IMR-90 (cell line): ENCODE measurements at places on chromosomes 16 and 17.

DNA sequence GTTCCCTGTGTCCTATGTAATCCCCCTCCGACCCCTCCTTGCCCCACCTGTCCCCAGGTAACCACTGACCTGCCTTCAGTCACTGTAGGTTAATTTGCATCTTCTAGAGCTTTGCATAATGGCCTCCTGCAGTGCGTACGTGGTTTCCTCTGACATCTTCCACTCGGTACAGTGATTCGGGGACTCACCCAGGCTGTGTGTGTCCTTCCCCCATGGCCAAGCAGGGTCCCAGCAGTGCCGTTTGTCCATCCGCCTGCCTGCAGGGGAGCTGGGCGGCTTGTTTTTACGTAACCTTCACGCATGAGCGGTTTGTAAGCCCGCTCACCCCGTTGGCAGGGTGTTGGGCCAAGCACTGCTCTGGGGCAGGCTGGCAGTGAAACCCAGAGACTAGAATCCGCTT, 7.9 kb downstream of the MAPK8IP3 start:
- no peak for DNase-seq

- DNase-seq, result no peak
Measured at GRCh38 chr17:17667231-17667630, 14.0 kb upstream of the RAI1 start.

- DNase-seq, result no peak
Measured at GRCh38 chr16:53737552-53737951, 33.6 kb downstream of the FTO start.

GRCh38 chr16:51111759-51112158, 39.3 kb downstream of the SALL1 start:
- no peak for DNase-seq
